ENCODE measurements at places on chromosomes 3 and 15.

GRCh38 chr15:98609144-98609852 lies 39.0 kb upstream of the IGF1R start:
- DNase-seq, result no peak

DNA sequence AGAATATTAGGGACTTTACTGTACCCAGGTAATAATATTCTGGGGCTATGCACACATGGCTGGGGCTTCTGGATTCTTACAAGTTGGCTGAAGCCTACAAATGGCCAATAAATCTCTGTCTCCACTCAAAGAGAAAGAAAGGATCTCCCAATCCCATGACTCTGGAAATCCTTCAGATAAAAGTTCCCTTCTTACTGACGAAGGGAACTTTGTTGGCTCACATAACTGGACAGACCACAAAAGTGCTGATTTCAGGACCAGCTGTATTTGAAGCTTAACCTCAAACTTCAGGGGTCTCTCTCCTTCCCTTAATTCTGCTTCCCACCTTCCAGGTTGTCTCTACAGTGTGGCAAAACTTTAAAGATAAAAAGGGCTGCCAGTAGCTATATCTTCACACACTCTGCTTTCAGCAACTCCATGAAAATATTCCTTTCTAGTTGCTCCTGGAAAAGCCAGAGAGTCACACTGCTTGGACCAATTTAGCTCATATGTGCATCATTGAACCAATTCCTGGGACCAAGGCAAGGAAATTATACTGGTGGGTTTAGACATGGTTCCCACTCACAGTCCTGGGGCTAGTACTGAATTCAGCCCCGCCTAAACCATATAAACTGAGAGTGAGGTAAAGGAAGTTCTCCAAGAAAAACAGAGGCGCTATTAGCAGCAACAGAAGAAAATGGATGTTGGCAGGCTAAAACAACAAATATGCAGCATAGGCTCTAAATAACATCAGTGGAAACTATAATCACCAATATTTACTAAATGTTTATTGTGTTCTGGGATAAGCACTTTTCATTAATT lies 290.0 kb upstream of the GADL1 start:
- no peak for DNase-seq

DNA sequence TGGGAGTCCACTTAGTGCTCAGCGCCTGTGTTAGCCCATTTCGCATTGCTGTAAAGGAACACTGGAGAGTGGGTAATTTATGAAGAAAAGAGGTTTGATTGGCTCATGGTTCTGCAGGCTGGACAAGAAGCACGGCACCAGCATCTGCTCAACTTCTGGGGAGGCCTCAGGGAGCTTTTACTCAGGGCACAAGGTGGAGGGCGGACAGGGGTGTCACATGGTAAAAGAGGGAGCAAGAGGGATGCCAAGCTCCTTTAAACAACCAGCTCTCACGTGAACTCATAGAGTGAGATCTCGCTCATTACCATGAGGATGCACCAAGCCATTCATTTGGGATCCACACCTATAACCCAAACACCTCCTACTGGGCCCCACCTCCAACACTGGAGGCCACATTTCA lies 181.4 kb upstream of the TLE3 start:
- DNase-seq, result no peak

- no peak for DNase-seq
Measured at GRCh38 chr3:157611536-157612076, 108.4 kb upstream of the VEPH1 start.

- no peak for DNase-seq
Measured at GRCh38 chr3:27720899-27721716, 1.0 kb downstream of the EOMES start.

- DNase-seq, result no peak
Measured at GRCh38 chr3:47613722-47614121, 35.1 kb upstream of the CSPG5 start.

- peak; percentile 87 for DNase-seq
Measured at GRCh38 chr15:74545776-74546656, 5.0 kb downstream of the ARID3B start.

GRCh38 chr15:44804298-44805046 lies 68.1 kb downstream of the TRIM69 start:
- DNase-seq, result no peak

DNA sequence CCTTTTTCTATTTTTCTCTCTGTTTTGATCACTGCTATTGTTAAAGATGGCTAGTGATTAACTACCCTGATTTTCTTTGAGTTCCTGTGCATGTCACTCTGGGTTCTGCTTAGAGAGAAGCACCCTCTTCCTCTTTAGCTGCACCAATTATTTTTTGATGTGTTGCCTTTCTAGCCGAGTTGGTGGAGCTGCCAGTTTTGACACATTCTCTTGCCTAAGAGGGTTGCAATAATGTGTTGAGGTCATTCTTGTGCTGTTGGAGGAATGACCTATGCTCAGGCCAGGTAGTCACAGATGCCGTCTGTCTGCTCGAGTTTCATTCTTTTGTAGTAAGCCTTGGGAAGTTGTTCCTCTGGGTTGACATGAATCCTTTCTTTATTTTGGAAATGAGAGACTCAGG lies 84.6 kb upstream of the DPH6 start:
- no peak for DNase-seq

DNA sequence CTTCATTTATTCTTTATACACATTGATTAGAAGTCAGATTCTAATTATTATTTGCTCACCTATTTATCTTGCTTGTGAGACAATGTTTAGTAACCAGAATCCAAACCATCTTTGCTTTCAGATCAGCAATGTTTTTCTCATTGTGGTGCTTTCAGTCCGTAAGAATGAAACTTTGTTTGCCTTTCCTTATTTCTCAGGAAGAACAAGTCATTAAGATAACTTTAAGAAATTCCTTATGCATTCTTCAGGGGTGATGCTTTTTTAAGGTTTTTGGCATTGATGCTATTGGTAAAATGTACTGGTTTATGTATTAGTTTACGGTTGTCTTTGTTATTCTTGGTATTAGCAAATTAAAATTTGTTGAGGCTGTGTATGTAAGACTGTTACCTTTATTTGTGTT lies 120.8 kb upstream of the POU1F1 start:
- DNase-seq, result no peak

GRCh38 chr15:40782609-40783227 lies 12.9 kb downstream of the C15orf62 start:
- DNase-seq, result peak; percentile 72

- DNase-seq, result no peak
Measured at GRCh38 chr3:112736805-112737566, 96.0 kb upstream of the CCDC80 start.

GRCh38 chr3:132997404-132998185 lies 40.6 kb upstream of the TMEM108 start:
- DNase-seq, result no peak

GRCh38 chr15:90545095-90545494 lies 15.4 kb downstream of the CRTC3 start:
- DNase-seq, result no peak

DNA sequence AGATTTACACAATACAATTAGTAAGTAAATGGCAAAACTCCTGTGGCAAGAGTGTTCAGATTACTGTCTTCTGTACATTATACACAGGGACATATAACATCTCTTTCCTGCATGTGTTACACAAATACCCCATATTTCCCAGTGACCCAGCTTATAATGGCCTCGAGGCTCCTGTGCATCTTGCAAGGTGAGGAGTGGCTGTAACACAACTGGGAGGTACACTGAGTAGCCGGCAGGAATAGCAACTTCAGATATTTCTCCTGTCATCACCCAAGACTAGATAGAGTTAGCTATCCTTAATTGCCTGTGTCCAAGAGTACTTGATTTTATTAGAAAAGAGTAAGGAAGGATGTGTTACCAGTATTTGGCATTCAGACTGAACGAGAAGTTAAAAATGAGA lies 5.6 kb downstream of the GMPS start:
- no peak for DNase-seq

- no peak for DNase-seq
Measured at GRCh38 chr15:48292458-48292857, 38.8 kb upstream of the DUT start.

DNA sequence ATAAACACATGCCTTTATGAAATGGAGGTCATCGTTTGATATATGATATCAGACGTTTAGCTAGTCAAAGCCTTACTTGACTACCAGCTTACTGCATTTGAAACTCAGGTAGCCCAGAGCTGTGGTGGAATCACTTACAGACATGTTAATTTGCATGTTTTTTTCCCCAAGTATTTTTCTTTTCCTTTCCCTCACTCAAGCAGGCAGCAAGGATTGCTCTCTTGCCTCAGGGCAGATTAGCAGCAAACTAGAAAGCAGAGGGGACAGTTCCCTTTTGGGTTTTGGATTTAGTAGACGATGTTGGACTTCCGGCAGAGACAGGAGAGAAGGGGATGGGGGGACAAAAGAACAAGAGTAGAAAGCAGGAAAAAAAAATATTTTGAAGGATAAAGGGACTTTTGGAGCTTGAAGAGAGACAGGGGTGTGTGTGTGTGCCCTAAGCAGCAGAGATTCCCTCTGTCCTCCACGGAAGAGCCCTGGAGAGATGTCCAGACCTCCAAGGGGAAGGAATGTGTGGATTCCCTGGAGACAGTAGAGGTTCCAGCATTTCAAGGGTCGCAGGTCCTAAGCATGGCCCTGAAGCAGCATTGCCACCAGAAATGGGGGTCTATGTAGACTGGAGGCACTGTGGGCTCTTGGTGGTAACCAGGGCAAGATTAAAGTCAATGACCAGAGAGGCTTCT lies 86.8 kb upstream of the CADPS start:
- no peak for DNase-seq

- DNase-seq, result no peak
Measured at GRCh38 chr3:184489268-184489841, 72.2 kb upstream of the EPHB3 start.

- DNase-seq, result no peak
Measured at GRCh38 chr3:145785668-145786067, 375.3 kb downstream of the PLOD2 start.

GRCh38 chr15:73333001-73333400 lies 35.8 kb downstream of the HCN4 start:
- no peak for DNase-seq

- no peak for DNase-seq
Measured at GRCh38 chr15:50355980-50356379, 982 bp upstream of the GABPB1 start.

DNA sequence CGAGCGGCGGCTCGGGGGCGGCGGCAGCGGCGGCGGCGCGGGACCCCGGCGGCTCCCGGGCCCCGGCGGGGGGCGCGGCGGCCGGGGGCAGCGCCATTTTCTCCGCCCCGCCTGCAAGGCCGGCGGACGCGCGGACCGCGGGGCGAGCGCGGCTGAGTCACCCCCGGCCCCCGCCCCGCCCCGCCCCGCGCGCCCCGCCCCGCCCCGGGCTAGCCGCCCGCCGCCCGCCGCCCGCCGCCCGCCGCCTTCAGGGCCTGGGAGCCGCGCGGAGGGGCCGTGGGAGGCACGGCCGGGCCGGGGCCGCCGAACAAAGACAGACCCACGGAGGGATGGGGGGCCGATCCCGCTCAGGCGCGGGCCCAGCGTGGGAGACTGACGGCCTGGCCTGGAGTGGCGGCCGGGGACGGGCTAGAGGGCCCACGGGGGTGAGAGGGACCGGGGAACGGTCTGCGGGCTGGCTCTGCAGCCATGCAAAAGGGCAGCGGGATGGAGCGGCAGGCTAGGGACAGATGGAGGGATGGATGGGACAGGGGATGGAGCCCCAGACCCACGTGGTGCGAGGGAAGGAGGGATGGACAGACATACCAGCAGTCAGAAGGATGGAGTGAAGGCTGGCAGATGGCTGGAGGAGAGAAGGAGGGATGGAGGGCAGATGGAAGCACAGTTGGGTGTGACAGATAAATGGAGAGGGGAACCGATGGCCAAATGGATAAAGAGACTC lies at the start of gene EIF4E3:
Gene EIF4E3 (minus strand): TSS at position 132 of the 721 bp plus-strand sequence. CDS start 35 bp downstream, at position 97.
- DNase-seq, result no peak

- DNase-seq, result no peak
Measured at GRCh38 chr15:75694241-75695182, 18.1 kb downstream of the CSPG4 start.

DNA sequence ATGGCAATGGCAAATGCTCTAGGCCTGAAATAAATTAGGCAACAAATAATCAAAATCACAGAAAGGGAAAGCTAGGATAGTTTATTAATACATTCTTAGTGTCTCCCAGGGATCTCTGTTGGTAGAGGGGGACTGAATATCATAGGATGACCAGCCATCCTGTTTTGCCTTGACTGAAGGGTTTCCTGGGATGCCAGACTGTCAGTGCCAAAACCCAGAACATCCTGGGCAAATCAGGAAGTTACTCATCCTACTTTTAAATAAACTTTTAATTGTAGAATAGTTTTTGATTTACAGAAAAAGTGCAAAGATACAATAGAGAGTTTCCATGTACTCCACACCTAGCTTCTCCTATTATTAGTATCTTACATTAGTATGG lies 21.8 kb upstream of the SIAH2 start:
- no peak for DNase-seq

DNA sequence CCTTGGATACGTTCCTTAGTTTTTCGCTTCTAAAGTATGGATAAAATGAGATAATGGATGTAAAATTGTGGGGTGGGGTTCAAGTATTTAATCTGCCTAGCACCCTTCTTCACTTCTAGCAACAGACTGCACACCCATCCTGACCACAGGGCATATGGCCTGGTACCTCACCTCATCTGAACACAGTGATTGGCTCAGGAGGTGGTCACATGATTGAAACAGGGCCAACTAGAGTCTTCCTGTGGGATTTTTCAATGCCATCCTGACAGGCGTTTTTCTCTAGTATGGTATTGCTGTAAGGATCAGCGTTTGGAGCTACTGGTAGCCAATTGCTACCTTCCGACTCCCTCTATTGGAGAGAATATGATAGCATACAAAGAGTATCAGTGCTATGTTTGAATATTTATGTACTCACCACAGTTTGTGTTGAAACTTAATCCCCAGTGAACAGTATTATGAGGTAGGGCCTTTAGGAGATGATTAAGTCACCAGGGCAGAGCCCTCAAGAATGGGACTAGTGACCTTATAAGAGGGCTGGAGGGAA lies 172.2 kb downstream of the PPM1L start:
- DNase-seq, result no peak

DNA sequence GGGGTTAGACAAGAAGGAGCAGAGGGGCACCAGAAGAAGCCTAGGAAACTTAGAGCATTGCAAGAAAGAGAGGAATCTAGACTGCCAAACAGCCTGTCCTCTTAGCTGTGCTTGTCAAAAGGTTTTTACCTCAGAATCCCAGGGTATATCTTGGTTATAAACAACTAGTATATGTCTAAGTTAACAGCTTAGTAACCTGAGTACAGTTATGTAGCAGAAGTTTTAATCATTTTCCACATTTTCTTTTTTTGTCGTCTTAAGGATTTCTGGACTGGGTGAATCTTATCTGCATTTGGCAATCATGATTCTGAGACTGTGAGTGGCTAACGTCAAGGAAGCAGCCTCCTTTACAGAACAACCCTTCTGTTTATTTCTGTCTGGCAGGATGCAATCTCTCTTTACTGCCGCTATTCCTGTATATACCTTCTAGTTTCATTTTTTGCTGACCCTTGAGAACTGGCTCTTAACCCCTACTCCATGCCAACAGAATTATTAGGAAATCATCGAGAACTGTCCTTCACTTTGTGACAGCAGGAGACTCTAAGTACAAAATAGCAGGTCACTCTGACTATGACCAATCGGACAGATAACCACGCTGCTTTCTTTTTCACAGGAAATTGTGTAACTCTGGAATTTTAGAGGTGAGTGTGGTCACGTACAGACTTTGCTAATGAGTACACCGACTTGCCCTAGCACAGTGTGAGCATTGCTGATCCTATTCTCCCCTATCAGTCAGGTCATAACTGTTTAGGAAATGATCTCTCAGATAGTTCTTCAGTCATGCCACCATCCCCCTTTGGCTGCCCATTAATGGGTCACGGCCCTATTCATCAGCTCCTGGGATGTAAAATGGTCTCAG lies 3.3 kb upstream of the CP start:
- DNase-seq, result no peak
